ENCODE measurements at places on chromosomes 5 and 9. TPM values are rescaled to one million over a fixed set of nuclear protein-coding genes. Genes with fewer than 3 reads are reported as not detected.

SLC34A3 gene
- 13.7 TPM for polyA plus RNA-seq

DNA sequence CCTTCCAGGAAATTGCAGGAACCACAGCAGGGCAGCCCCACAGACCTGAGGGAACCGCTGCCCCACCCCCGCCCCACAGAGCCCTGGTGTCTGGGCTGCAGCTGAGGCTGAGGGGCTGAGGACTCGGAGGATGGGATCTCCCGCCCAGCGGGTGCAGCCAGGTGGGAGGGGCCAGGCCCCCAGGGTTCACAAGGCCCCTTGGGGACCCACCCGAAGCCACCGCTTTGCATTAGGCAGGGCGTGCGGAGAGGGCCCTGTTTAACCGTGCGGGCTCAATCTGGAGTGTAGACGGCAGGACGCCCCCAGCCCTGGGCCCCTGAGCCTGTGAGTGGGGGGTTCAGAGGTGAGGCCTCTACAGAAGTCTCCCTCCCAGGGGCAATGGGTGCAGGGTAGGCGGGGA lies 10.8 kb downstream of the NOTCH1 start:
- DNase-seq, result no peak

- no peak for DNase-seq
Observed at GRCh38 chr9:99118782-99119466, 14.0 kb downstream of the TGFBR1 start.

DNA sequence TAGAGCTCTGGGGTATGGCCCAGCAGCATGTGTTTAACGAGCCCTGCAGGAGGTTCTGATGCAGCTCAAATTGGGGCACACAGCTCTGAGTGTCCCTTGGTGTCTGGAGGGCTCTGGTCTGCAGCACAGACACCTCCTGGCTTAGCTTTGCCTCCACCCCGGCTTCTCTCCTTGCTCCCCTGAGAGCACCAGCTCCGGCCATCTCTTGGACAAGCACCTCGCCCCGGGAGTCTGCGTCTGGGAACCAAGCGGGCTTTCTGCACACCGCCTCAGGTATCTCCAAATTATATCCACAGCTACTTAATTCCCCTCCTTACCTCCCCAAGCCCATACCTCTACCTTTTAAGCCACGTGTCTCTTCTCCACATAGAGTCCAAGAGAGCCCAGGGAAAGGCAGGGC lies 83.7 kb upstream of the IRX4 start:
- DNase-seq, result no peak
